Left ventricle myocardium superior (tissue), 1 donor: ENCODE measurements at places on chromosomes 1 and 21. TPM values are rescaled to one million over a fixed set of nuclear protein-coding genes. Genes with fewer than 3 reads are reported as not detected.

F3 gene
- 50.2 TPM for total RNA-seq

LCE1B gene
- total RNA-seq: not detected

SPATA45 gene
- total RNA-seq: not detected

RNU1-2 gene
- 4,234 TPM for total RNA-seq

ADAMTSL4 gene
- 77.7 TPM for total RNA-seq

- no peak for DNase-seq
Measured at GRCh38 chr1:119879510-119880434, 16.5 kb downstream of the ADAM30 start.

- no peak for DNase-seq
Measured at GRCh38 chr1:90488451-90488850, 228.7 kb downstream of the BARHL2 start.

DNA sequence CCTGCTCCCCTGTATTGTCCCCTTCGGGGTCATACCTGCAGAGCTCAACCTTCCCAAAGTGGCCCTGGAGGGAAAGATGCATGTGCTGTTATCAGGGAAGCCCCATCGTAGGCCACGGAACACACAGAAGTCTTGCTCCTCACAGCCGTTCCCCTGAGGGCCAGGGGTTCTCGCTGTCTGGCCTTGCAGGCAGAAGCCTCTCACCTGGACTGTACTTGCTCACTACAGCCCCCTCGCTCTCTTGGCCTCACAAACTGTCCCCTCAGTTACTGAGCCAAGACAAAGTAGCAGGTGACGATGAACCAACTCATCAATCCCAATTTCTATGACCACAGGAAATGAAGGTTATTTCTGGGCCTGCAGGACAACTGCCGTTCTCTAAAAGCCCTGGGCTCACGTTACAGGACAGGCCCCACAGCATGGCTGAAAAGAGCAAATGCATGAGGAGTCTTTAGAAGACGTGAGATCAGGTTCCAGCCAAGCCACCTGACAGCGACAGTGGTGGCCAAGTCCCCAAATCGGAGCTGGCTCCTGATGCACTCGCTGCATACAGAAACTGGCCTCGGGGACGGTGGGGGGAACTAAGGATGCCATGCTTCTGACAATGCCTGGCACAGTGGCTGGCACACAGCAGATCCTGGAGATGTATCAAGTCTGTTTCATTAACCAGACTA lies 95.0 kb downstream of the RAVER2 start:
- no peak for DNase-seq

DNA sequence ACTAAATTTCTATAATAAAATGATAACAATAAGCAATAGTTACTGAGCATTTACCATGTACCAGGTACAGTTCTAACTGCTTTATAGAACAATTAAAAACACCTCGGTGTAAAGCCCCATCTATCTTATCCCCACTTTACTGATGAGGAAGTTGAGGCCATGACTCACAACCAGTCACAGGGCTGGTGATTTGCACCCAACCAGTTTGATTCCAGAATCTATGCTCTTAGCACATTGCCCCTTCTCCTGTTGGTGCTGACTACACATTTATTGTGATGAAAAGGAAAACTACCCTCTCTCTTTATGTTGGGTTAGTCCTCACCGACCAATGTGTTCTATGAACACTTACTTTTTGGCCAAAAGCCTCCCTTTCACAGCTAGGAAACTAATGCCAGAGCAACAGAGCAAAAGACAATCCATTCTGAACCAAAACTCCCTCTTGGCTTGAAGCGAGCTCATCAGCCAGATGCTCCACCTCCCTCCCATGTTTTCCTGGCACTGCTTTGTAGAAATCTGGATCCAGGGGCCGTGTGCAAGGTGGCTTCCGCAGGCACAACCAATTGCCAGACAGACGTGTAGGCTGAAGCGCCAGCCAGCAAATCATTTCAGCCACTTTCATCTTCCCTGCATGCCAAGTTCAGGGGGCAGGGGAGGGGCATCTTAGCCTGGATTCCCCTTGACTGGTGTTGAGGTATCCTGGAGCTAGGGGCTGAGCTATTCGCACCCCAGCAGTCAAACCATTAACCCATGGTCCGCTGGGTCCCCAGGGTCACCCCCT lies 32.0 kb upstream of the SLC30A1 start:
- DNase-seq: peak; percentile 57

DNA sequence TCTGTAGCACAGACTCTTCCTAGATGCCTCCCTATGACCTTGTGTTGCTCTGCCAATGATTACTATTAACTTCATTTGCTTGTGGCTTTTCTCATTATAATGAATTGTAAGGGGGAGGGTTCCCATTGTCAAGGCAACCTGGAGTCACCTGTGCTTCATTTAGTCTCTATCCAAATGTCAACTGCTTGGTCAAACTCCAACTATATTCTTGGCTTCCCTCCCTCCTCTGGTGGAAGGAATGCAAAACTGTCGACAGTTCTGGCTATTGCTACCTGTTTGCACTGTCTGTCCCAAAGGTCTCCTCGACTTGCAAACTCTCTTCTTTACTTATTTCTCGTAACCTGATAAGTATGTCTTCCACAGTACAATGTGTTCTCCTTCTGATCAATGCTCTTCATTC lies 100.3 kb downstream of the CACNA1E start:
- DNase-seq: no peak

GRCh38 chr1:43444151-43444828 lies 9.4 kb downstream of the HYI start:
- no peak for DNase-seq

DNA sequence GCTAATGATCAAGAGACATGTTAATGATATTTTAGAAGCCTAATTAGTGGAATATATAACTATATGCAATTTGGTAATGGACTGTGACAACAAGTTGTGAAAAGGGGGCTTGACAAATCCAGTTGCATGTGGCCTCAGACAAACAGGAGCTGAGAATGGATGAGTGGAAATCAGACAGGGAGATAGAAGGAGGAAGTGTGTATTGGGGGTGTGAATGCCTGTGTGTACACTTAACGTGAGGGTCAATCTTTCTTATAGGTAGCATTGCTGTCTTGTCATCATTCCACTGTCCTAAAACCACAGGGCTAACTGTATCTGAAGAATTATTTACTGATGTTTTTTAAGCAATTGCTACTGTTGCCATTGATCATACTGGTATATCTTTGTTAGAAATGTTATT lies 64.8 kb downstream of the PBX1 start:
- DNase-seq: no peak

DNA sequence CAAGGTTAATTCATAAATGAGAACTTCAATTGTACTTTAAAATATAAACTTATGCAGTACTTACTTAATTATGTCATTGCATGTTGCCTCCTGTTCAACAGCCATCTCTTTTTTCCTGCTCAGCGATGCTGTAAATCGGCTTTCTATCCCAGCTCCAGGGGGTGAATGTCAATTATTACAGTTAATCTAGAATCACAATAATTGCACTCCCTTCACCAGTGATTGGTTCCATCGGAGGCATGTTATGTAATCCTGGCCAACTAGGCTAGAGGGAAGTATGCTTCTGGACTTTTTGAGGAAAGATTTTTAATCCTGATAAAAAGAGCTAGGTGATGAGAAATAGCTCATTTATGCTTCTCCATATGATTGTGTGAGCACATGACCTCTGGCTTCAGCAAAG lies 53.8 kb upstream of the SGIP1 start:
- no peak for DNase-seq

DNA sequence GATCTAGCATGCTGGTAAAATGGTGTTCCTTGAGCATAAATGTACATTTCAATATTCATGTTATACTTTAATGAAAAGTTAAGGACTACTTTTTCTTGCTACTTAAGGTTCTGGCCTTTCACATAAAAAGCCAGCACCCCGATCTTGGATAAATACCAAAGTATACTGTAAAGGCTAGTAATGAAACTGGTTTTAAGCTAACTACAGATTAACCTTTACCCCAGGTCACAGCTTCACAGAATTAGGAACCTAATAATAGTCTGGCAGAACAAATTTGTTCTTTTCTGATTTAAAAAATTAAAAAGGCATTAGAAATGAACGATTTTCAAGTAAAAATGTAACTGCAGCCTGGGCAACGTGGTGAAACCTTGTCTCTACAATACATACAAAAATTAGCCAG lies 23.5 kb downstream of the DIPK1A start:
- DNase-seq: no peak

DNA sequence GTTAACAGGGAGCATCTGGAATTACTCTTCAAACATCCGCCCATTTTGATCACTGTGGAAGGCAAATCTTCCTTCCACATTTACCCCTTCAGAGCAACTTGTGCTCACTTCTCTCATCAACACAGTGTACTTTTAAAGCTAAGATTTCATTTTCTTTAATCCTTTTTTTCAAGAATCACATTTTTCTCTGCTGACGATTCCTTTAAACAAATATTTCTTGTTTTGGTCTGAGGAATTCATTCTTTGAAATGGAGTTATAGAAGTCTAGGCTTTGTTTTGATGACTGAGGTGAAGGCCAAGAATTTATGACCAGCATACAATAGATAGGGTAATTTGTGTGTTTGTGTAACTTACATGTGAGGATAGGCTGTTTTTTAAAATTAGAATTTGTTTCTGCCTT lies 25.6 kb downstream of the LRRC42 start:
- no peak for DNase-seq

DNA sequence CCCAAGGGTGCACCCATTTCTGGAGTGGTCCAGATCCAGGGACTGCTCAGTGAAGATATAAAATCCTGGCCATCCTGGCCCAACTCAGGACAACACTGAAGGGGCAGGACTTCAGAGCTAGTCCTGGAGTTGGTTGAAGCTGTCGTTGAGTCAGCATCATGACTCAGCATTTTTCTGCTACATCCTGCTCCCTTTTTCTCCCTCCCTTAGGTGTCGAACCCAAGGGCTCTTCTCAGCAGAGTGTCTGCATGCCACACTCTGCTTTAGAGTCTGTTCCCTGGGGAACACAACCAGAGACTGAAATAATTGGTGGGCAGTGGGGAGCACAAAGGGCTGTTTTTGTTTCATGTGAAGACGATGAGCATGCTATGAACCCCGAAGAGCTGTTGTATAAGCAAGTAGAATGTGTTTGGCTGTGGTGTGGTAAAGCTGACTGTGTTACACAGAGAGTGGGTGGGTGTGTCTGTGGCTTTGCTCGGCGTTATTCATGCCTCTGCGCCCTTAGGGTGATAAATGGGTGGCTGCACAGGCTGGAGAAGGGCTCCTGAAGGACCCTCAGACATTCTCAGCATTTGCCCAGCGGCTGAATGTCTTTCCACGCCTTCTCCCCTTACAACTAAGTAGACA lies 167.2 kb downstream of the CYYR1 start:
- no peak for DNase-seq
